Stimulated activated CD8-positive, alpha-beta memory T cell treated with anti-CD3 and anti-CD28 coated beads, Interleukin-7, amount 100 ng/mL, for 1 hour (primary cell): ENCODE measurements at places on chromosomes 16 and 17.

DNA sequence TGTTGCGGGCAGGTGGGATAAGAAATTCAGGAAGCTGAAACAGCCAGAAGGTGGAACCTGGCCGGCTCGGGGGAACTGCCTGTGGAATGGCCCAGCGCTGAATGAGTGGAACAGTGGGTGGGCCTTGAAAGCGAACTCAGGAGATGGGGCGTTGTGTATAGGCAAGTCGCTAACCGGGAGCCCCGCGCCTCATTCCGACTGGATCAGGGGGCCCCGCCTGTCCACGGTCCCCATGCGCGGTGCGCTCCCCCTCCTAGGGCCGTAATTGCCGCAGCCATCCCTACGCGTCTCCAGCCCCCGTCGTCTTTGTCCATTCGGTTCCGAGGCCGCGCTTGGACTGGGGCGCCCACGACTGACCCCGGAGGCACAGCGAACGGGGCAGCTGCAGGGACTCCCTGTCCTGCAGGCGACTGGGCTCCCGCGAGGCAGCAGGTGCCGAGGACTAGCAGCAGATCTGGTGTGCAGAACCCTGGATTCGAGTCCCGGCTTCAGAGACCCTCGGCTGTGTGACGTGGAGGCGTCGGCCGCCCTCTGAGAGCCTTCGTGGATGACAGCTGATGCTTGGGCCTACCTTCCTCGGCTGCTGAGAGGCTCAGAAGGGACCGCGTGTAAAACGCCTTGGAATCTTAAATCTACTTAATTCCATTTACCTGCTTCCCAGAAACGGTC lies 10.9 kb upstream of the CA4 start:
- no peak for DNase-seq

DNA sequence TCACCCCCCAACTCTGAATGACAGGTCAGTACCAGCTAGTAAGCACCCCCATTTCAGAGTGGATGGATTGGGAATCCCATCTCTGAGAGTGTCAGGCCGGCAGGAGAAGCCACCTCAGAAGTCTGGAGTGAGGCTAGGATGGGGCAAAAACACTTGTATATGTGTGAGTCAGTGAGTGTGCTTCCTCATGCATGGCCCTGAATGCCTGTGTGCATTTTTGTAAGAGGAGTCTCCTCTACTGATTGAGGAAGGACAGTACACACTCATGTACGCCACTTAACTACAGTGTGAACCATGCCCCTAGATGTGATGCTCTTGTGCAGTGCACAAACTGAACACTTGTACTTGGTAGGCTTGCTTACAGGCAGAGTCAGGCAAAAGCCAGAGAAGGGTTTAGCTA lies 22.3 kb upstream of the NAGS start:
- DNase-seq: no peak

DNA sequence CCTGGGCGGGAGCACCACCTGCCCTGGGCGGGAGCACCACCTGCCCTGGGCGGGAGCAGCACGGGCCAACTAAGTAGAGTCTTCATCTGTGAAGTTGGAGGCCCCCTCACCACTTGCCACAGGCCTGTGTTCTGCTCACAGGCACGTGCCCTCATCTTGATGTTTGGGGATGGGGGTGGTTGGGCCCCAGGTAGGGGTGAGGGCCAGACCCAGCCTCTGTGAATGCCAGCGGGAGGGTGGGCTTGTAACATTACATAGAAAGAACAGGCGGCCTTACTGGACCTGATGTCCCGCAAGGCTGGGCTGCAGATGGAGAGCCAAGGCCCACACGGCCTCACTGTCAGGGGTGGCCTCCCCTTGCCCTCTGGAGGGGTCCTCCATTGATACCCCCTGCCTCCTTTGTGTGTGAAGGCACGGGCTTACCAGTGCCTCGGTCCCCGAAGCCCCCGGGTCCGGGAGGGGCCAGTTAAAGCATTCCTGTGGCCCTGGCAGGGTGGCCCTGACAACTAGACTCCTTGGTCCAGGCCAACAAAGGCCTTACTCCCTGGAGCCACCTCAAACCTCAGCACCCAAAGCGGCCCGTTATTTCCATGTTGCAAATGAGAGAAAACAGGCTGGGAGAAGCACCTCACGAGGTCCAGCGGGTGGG lies 1.1 kb upstream of the SLC16A3 start:
- DNase-seq: no peak

DNA sequence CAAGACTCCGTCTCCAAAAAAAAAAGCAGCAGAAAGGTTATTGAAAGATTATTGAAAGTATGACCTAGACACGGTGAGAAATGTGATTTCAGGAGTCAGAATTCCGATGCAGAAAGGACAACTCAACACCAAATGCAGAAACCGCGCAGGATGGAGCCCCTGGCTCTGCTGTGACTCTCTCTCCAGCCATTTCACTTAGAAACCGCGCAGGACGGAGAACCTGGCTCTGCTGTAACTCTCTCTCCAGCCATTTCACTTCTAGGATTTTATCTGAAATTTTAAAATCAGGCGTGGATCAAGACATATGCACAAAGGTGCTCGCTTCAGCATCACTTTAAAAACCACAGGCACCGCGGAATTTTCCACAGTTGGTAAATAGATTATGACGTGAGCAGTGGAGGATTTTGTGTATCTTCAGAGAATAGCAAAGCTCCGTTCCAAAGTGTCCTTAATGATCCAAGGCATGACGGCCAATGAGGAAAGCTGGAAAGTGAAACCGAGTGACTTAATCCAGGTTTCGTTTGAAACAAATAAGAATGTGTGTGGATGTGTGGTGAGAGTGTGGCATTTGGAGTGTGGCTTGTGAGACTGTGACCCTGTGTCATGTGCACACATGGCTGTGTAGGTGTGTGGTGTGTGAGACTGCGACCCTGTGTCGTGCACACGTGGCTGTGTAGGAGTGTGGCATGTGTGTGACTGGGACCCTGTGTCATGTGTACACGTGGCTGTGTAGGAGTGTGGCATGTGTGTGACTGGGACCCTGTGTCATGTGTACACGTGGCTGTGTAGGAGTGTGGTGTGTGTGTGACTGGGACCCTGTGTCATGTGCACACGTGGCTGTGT lies 9.5 kb downstream of the UTS2R start:
- DNase-seq: no peak

- no peak for DNase-seq
Observed at GRCh38 chr16:51116353-51116752, 34.7 kb downstream of the SALL1 start.

DNA sequence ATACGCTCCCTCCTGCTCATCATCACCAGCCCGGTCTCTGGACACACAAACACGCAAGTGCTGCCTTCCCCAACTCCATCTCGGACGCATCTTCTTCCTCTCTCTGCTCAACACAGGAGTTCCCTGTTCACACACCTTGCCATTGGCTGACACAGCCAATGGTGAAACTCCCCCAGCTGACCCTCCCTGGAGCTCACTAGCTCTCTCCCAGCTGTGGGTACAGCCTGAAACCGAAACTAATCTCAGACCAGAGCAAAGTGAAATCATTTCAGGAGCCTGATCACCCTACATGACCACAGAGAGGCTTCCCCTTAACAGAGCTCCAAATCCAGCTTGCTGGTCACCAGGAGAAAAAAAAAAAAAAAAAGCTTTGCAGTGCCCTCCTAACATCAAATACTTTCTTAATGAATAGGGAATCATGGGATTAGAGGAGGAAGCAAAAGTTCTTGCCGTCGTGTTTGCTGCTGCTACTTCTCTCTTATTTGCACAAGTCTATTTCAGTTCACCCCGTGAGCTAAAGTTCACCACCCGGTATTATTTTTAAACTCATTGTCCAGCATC lies 8.3 kb downstream of the CUEDC1 start:
- no peak for DNase-seq

- no peak for DNase-seq
Observed at GRCh38 chr16:52680993-52681392, 134.1 kb upstream of the TOX3 start.

DNA sequence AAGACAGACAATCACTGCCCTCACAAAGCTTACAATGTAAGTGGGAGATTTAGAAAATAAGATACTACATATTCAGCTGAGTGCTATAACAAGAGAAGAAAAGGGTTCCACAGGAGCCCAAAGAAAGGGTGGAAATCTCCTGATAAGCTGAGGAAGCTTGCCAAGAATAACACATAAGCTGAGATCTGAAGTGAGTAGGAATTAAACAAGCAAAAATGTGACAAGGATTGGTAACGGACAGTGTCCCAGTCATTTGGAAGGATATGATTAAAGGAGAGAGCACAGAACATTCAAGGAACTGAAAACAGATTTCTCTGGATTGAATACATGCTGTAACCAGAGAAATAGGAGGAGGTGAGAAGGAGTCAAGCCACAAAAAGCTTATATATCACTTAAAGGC lies 13.0 kb downstream of the CDYL2 start:
- DNase-seq: no peak
